ENCODE measurements at places on chromosomes 3 and 15.

GRCh38 chr15:39427705-39428104 lies 153.2 kb upstream of the THBS1 start:
- no peak for DNase-seq

DNA sequence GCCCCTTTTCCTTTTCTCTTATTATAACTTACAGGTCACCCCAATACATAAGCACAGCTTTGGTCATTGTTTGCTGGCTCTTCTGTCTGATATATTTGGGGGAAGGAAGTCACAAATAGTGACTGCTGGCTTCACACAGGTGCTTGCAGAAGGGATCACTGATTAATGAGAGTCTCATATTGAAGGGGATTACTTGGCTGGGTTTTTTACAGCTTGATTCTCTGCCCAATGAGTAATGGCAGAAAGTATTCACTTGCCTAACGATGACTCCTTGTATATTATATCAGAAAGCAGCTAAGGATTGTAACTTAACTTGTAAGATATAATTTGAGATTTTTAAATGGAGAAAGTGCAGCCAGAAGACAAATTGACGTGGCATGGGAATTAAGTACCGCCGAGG lies 119.3 kb upstream of the PFN2 start:
- no peak for DNase-seq

GRCh38 chr3:30341851-30342250 lies 264.6 kb upstream of the TGFBR2 start:
- DNase-seq: no peak

GRCh38 chr15:58981808-58982475 lies 5.5 kb upstream of the RNF111 start:
- no peak for DNase-seq

- DNase-seq: no peak
Measured at GRCh38 chr3:114509756-114510155, 215.9 kb downstream of the TIGIT start.

DNA sequence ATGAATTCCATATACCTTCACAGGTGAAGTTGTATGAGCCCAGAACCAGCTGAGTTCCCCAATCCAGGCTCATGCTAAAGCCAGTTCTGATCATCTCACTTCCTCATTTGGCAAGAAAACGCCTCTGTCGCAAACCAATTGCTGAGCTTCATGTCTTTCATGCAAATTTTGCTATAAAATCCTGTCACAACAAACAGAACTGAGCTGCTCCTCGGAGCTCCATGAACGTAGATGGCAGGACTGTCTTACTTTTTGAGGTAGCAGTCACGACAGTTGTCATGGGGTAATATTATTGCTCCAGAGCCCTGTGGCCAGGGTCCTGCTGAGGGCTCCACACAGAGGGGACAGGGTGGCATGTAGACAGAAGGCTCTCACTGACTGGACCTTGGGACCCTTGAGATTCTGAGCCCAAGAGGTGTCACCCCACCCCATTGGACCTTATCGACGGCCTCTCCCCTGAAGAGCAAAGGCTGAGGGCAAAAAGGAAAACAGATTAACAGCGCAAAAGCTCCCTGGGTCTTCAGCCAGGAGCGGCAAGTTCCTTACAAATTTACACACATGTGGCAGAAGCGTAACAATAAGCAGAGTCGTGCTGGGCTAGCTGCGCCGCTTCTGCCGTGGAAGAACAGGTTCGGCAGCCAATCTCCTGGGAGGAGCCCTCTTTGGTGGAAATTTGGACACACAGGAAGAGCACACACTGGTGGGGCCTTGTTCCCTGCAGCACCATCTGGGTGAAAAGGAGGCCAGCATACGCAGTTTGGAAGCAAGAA lies 249.2 kb downstream of the OPA1 start:
- DNase-seq: no peak

DNA sequence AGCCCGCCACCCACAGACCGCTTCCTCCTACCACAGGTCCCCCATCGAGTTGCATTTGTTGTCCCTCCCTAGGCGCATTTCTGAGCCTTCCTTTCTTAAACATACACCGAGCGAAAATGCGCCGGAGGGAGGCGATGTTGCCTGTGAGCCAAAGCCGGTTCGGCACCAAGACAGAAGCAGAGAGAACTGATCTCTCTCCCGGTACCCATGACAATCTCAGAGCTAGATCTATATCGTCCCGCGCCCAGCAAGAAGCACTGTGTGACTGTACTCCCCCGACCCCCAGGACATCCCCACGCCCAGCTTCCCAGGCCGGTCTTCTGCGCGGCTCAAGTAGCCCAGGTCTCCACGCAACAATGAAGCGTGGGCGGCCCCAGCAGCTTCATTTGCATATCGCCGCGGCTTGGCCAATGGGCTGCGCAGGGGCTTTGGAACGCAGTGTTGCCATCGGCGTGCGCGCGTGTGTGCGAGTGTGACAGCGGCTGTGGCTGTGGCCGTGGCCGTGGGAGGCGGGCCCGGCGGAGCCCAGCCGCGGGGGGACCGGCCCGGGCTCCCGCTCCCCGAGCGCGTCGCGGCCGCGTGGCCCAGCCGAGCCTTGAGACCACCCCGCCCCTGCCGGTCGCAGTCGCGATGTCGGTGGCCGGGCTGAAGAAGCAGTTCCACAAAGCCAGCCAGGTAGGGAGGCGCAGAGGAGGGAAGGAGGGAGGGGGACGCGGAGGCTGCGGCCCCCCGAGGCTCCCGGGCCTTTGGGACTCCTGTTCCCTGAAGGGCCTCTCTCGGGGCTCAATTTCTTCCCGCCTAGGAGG lies at the start of gene SH3GL3:
Gene SH3GL3, plus strand, starts transcription at position 438 of the 806 bp plus-strand sequence. Its CDS starts 193 bp downstream, at position 631.
- DNase-seq: peak; percentile 87

- no peak for DNase-seq
Measured at GRCh38 chr15:93645594-93645993, 556.6 kb upstream of the RGMA start.

GRCh38 chr3:106403371-106404145 lies 534.7 kb upstream of the CBLB start:
- no peak for DNase-seq

GRCh38 chr3:12750223-12750622 lies 8.8 kb downstream of the TMEM40 start:
- no peak for DNase-seq

DNA sequence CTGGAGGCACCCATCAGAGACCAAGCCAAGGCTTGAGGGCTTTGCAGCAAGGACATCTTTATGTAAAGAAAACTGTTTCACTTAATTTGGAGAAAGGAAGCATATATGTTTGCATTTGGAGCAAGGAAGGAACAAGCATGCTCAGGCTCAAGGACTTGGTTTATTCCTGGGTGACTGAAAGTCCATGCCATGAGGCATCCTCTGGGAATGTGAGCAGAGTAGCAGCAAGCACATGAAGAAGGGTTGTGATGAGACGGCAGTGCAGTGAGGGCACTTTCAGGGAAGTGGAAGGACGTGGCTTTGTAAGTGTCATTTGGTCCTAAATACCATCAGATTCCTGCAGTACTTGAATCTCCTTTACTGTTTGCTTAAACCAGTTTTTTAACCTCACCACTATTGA lies 26.8 kb downstream of the POLG start:
- no peak for DNase-seq

- DNase-seq: no peak
Measured at GRCh38 chr15:90007076-90007460, 5.9 kb downstream of the ZNF710 start.

Measured in type B pancreatic cell (in vitro differentiated cells).